ENCODE measurements at places on chromosomes 6 and 20. TPM values are rescaled to one million over a fixed set of nuclear protein-coding genes. Genes with fewer than 3 reads are reported as not detected.

OARD1 gene
- 30.7 TPM for total RNA-seq

CLPSL2 gene
- not detected for total RNA-seq

SNAI1 gene
- 30.8 TPM for total RNA-seq

PTGIS gene
- 33.3 TPM for total RNA-seq

TULP4 gene
- total RNA-seq: 94.1 TPM

SAYSD1 gene
- total RNA-seq: 13.3 TPM

TRIM10 gene
- total RNA-seq: 0.17 TPM

C6orf52 gene
- total RNA-seq: 3.7 TPM

ZNF311 gene
- total RNA-seq: 2.2 TPM

VARS1 gene
- total RNA-seq: 104 TPM

EEF1A2 gene
- total RNA-seq: 20.5 TPM

SLC44A4 gene
- 10.6 TPM for total RNA-seq

XRN2 gene
- total RNA-seq: 55.9 TPM

MAFB gene
- total RNA-seq: 104 TPM

GDAP1L1 gene
- 1.8 TPM for total RNA-seq

CALHM4 gene
- not detected for total RNA-seq

BTBD3 gene
- total RNA-seq: 114 TPM

NSFL1C gene
- total RNA-seq: 81.0 TPM

ARMC12 gene
- 1.8 TPM for total RNA-seq

HLA-DRA gene
- 2.1 TPM for total RNA-seq

OOEP gene
- not detected for total RNA-seq

RAET1E gene
- total RNA-seq: not detected

ENPP1 gene
- total RNA-seq: 12.9 TPM

OR2J3 gene
- total RNA-seq: not detected

OR2H1 gene
- total RNA-seq: not detected

SLC35F1 gene
- total RNA-seq: 6.1 TPM

BCAS1 gene
- 10.7 TPM for total RNA-seq

CNR1 gene
- 3.5 TPM for total RNA-seq

ZSCAN12 gene
- 12.4 TPM for total RNA-seq

LKAAEAR1 gene
- total RNA-seq: not detected

TSPO2 gene
- total RNA-seq: not detected
